ENCODE measurements at places on chromosomes 7 and 10.

DNA sequence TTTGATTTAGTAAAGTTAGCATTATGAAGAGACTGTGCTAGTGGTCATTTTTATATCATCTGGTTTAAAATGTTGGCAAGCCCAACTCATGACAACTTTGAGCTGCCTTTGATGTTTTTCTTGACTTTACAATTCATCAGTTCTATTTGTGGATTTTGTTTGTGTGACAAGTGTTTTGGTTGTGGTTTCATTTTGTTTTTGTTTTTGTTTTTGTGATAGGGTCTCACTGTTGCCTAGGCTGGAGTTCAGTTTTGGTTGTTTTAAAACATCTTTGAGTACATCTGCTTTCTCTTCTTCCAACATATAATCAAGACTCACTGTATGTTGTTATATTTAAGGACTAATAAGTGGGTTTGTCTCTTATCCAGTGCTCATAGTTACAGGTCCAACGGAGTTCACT is 17.6 kb upstream of the SFR1 start:
- DNase-seq, result no peak

DNA sequence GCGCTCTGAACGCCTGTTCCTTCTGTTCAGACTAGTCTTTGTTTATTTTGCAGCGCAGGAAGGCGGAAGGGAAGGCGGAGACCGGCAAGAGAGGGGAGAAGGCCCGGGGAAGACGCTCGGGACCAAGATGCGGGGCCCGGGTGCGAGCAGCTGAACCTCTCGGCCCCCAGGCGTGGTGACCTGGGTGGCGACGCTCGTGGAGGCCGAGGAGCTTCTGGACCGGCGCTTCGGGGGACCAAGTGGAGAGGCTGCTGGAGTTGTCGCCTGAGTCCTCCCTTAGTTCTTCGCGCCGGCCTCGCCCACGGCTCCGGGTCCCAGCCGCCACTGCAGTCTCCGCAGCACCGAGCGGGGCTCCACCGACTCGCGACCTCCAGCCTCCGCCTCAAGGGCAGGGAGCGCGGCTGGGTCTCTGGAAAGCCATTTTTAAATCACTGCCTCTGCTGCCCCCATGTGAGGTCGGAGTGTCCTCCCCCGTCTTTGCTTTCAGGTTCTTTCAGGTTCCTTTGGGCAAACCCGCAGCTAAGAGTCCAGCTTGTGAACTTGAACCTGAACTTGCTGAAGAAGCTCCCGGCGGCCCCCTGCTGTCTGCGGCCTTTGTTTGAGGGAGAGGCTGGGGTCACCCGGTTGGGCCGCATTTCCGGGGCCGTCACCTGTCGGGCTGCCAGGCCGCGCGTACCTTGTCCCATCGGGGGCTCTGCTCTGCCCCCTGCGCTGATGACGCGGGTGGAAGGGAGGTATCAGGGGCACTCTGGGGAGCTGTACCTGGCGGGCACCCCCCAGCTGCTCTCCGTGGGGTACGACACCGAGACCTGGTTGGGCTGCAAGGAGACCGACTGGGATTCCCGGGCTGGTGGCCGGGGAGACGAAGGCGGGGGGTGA is 136.0 kb downstream of the KIF20B start:
- DNase-seq, result no peak

DNA sequence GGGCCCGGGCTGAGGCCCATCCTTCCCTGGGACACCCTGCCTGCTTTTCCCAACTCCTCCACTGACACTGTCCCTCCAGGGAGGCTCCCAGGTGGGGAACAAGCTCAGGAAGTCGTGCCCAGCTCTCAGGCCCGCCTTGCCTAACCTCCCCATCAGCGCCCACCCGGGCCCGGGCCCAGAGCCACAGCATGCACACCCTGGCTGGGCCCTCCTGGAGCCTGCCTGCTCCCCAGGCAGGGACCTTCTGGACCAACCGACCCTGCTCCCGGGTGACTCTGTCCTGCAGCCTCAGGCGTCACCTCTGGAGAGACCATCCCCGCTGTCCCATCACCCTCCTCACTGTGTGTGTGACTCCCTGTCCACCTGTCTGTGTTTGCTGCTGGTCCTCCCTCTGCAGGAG is 1.8 kb upstream of the TMEM184A start:
- no peak for DNase-seq

- no peak for DNase-seq
These were observed 259.3 kb downstream of the TRIL start for GRCh38 chr7:28698840-28699239.

DNA sequence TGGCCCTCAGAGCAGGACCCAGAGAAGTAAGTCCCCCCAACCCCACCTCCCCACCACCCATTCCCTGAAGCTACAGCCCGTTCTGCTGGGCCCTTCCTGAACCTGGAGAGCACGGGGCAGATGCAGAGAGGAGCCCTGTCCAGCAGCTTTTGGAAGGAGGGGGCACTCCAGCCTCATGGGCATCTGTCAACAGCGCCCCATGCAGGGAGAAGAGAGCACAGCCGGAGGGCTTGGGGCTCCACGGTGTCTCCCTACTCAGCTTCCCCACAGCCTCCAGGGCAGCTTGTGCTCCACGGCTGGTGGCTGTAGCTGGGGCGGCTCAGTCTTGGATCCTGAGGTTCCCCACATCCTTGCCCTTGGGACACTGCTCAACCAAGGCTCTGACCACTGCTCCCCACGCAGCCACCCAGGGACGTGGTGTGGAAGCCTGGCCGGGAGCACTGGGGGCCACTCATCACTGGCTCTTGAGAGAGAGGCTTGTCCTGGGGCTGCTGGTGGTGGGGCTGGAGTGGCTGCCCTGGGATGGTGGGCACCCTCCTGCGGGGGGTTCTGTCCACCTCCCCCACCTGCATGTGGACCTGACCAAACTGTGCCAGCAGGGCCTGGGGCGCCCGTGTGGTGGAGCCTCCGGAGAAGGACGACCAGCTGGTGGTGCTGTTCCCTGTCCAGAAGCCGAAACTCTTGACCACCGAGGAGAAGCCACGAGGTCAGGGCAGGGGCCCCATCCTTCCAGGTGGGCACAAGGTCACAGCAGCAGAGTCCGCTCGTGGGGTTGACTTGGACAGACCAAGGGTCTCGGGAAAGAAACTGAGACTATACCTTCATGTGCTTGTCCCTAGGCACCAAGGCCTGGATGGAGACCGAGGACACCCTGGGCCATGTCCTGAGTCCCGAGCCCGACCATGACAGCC is 4.5 kb downstream of the PRAP1 start:
- no peak for DNase-seq

DNA sequence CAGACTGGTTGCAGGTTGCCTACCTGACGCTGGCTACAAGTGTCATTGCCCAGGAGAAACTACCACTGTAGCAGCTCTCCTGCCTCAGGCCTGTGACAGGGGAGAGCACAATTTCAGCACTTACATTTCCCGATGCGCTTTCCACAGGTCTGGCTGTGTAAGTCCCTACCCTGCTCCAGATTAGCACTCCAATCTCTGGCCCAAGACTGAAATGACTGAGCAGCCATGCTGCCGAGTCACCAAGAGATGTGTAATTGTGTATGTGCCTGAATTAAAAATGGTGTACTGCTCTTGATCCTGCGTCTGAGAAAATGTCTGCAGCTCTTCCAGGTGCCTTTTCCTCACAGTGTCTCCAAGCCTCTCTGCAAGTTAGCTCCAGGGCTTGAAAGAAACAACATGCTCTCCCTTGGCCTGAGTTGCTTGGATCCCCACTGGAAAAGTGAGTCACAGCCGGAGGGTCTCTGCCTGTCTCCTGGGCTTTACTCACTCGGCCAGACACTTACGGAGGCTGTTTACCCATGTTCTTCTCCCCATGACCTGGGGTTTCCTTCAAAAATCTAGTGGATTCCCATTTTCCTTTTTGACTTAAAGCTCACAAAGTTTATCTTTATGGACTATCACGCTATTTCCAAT is 1001.7 kb upstream of the KCND2 start:
- DNase-seq, result no peak

DNA sequence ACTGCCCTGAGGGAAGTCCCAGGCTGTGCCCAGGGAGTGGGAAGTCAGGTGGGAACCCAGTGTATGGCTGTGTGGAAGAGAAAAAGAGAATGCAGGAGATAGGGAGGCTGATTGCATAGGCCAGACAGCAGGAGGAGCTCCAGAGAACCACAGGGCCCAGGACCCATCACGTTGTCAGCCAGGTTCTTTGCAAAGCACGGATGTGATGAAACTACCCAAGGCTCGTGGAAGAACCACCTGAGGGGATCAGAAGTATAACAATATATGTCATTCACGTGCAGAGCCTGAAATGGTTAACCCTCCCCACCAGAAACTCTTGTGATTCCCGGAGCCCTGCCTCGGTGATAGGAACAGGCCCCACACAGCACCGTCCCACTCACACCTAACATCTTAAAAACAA is 83.6 kb downstream of the LARP4B start:
- DNase-seq, result no peak

DNA sequence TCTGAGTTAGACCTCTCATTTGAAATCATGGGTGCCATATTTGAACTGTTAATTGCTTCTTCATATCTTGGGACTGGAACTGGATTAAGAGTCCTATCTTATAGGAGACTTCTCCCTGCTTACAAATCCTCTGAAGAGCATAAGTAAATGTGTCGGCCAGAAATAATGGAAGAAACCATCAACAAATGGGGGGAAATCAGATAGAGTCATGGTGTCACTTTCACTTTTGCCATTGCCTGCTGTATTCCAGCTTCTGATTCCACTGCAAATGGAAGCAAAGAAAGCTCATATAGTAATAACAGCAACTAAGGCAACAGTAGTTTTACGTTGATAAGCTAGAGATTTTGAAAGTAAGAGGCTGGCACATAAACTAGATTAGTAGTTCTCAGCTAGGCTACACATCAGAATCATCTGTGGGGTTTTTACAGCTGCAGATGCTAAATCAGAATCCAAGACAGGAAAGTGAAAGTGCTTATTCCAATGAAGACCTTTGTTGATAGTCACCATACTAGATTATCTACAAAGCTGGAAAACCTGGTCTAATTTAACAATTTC is 12.3 kb upstream of the CRPPA start:
- no peak for DNase-seq

GRCh38 chr7:44979481-44980392 is 922 bp upstream of the MYO1G start:
- DNase-seq, result no peak

DNA sequence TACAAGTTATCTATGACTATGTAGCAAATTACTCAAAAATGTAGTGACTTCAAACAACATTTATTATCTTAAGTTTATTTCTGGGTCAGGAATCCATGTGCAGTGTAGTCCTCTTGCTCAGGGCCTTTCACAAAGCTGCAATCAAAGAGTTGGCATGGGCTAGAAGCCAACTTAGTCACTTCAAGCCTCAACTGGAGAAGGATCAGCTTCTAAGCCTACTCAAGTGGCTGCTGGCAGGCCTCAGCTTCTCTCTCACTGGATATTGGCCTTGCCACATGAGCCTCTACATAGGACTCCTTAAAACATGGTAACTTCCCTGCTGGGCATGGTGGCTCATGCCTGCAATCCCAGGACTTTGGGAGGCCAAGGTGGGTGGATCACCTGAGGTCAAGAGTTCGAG is 5.0 kb upstream of the NFE2L3 start:
- DNase-seq, result no peak

DNA sequence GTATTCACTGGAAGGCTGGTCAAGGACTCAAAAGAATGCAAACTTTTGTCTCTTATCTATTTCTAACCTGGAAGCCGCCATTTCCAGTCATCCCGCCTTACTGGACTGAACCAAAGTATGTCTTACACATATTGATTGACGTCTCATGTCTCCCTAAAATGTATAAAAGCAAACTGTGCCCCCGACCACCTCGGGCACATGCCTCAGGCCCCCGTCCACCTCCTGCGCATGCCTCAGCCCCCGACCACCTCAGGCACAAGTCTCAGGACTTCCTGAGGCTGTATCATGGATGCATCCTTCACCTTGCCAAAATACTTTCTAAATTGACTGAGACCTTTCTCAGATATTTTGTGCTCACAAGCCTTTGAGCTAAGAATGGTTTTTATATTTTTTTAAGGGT is 148.6 kb downstream of the PTPRN2 start:
- DNase-seq, result no peak

DNA sequence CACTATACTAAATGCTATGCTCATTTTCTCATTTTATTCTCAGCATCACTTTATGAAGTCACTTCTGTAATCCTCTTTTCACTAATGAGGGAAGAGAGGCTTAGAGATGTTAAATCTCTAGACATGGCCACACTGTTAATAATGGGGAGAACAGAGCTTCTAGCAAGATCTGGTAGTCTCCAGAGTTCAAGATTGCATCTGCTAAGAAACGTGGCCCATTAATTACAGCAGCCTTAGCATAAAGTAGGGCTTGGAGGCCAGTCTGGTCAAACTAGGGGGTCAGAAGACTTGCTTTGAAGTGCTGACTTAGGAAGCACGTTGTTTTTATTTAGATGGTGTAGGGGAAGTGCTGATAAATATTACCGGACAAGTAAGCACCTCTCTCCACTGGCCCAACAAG is 29.3 kb downstream of the ARL4A start:
- DNase-seq, result no peak

- DNase-seq, result no peak
These were observed 90.8 kb downstream of the ELAPOR2 start for GRCh38 chr7:86968618-86969017.

- no peak for DNase-seq
These were observed 26.7 kb downstream of the TMEM273 start for GRCh38 chr10:49161411-49161997.

- no peak for DNase-seq
These were observed 334.7 kb downstream of the INHBA start for GRCh38 chr7:41367967-41368882.

GRCh38 chr7:22814261-22815208 is 8.1 kb downstream of the TOMM7 start:
- DNase-seq, result no peak

- DNase-seq, result no peak
These were observed 113.5 kb upstream of the PDCD4 start for GRCh38 chr10:110758128-110758765.

GRCh38 chr10:71694567-71694968 is 25.0 kb downstream of the C10orf105 start:
- DNase-seq, result no peak

DNA sequence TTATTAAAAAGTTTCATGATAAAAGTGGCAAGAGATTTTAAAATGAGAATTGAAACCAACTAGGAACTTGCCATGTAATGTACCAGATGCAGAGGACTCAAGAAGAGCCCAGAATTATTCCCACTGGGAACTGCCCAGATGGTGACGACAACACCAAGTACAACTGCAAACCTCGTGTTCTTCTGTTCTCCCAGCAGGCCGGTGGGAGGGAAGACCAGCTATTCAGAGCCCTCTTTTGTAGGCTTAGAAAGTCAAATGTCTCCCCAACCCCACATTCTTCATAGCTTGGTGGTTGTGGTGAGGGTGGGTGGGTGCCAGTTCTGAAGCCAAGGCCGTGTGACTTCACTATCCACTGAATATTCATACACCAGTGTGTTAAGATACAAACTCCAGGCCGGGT is 54.3 kb upstream of the ITGB1 start:
- DNase-seq, result no peak

GRCh38 chr7:39624442-39624807 is 1.1 kb downstream of the RALA start:
- DNase-seq, result no peak

Measured in activated CD4-positive, CD25-positive, alpha-beta regulatory T cell (primary cell).